ENCODE measurements at places on chromosomes 13 and 19.

DNA sequence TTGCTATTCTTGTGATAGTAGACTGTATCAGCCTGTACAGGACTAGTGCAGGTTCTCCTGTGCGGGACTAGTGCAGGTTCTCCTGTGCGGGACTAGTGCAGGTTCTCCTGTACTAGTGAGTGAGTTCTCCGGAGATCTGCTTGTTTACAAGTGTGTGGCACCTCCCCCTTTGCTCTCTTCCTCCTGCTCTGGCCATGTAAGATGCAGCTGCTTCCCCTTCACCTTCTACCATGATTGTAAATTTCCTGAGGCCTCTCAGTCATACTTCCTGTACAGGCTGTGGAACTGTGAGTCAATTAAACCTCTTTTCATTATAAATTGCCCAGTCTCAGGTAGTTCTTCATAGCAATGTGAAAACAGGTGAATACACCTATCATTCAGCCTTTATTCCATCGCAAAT lies 289.6 kb downstream of the TEX29 start:
- no peak for DNase-seq

GRCh38 chr13:105463011-105463501 lies 1072.4 kb downstream of the EFNB2 start:
- DNase-seq, result no peak

- DNase-seq, result no peak
Observed at GRCh38 chr13:100433475-100433874, 155.1 kb downstream of the GGACT start.

DNA sequence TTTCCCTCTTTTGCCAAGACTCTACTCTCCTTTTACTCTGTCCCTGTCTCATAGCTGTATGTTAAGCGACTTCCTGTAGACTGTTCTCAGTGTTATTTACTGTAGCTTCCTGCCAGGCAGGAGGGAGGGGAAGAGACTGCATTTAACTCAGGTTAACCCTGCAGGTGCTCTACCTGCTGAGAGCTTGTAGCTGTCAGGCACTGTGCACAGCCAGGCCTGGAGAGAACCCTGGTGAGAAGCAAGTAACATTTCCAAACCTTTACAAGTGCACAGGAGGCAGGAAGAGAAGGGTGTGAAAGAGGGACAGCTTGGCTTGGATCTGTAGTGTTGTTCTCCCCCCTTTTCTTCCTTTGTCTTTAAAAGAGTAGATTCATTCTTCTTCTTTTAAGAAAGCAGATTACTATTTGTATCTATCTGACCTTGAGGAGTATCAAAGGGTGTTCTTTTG lies 167.1 kb downstream of the LMO7 start:
- DNase-seq, result no peak

GRCh38 chr19:19900729-19901444 lies at the start of gene ZNF93:
Gene ZNF93, plus strand, starts transcription at chr19:19900946. Its CDS starts 143 bp downstream, at chr19:19901089.
- peak; percentile 97 for DNase-seq

DNA sequence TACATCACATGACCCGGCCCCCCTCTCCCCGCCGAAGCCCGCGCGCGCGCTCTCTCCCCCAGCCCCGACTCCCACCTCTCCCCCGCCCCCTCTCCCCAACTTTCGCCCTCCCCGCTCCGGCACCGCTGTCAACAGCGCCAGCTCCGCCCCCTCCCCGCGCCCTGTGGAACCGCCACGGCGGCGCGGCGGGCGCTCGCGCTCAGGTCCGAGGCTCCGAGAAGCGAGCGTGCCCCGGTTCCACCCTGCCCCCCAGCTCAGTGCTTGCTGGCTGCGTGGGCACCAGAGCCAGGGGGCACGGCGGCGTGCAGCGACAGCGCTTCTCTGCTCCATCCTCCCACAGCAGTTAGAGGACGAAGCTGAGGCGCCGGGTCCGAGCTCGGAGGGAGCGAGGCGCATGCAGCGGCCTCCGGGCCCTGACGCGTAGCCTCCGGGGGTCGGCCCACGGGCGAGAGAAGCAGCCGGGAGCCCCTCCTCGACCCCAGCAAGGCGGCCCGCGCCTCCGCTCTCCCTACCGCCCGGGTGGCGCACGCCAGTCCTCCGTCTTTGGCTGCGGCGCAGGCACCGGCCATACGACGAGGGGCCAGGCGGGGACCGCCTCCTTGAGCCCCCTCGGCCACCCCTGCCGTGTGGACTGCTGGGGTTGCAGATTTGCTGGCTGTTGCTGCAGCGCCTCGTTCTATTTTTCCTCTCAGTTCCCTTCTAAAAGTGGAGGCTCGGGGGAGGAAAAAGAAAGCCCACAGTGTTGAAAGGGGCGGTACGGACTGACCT lies 109.5 kb downstream of the KCNRG start:
- peak; percentile 94 for DNase-seq

- DNase-seq, result no peak
Observed at GRCh38 chr13:109199280-109199679, 569.9 kb downstream of the MYO16 start.

GRCh38 chr13:25561812-25562211 lies 190.0 kb downstream of the ATP8A2 start:
- no peak for DNase-seq

DNA sequence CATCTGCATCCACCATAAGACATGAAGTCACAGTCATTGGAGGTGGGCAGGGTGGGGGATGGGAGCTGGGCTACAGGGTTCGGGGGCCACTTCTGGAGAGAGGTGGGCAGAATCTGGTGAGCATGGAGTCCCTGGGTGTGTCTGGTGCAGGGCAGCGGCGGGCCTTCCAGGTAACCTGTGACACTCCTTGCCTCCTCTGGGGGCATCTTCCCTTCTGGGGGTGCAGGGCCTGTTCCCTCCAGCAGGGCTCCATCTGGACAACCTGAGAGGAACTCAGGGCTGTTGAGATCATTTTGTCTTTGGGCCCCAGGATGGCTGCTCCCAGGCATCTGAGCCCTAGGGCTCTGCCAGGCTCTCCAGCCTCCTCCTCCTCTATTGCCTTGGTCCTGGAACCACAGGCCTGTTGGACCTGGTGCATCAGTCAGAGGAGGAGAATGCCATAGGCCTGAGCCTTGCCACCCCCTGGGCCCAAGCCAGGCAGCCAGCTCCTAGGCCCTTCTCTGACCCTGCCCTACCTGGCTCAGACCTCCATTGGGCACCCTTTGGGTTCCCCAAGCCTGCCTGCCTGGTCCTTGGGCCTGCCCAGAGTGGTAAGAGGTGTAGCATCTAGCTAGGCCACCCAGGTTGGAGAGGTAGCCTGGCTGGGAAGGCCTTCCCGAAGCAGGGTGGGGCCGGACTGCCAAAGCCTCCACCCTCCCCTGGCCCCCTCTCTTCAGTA lies 13.4 kb downstream of the LYL1 start:
- DNase-seq, result peak; percentile 66

DNA sequence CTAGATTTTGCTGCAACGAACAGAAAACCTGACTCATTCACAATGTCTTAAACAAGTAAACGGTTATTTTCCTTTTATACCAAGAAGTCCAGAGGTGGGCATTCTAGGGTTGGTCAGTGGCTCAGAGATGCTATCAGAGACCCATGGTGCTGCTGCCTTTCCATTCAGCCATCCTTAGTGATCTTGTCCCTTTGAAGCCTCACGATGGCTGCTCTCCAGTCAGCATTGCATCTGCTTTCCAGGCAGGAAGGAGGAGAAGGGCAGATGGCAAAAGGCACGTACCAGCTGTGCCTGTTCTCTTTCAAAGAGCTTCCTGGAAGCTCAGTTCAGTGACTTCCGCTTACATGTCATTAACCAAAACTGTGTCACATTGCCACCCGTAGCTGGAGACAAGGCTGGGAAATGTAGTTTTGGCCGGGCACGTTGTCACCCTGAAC lies 30.1 kb downstream of the WDFY2 start:
- no peak for DNase-seq

GRCh38 chr13:63840551-63841421 lies 2425.1 kb upstream of the PCDH20 start:
- no peak for DNase-seq

GRCh38 chr19:7647156-7647555 lies 10.2 kb downstream of the STXBP2 start:
- no peak for DNase-seq

DNA sequence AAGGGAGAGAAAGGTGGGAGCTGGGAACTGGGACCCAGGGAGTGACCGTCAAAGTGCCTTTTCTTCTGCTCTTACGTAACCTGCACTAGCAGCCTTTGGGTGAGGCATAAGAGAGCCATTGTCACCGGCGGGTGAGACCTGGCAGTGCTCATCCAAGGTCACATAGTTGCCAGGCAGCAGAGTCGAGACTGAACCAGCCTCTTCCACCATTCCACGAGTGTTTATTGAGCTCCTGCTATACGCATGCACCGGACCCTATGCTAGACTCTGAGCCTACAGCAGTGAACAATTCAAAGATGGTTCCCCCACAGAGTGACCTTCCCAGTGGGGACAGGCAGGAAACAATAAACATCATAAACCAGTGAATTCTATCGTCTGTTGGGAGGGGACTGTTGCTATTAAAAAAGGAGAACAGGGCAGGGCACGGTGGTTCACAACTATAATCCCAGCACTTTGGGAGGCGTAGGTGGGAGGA lies 18.6 kb upstream of the STRN4 start:
- no peak for DNase-seq

DNA sequence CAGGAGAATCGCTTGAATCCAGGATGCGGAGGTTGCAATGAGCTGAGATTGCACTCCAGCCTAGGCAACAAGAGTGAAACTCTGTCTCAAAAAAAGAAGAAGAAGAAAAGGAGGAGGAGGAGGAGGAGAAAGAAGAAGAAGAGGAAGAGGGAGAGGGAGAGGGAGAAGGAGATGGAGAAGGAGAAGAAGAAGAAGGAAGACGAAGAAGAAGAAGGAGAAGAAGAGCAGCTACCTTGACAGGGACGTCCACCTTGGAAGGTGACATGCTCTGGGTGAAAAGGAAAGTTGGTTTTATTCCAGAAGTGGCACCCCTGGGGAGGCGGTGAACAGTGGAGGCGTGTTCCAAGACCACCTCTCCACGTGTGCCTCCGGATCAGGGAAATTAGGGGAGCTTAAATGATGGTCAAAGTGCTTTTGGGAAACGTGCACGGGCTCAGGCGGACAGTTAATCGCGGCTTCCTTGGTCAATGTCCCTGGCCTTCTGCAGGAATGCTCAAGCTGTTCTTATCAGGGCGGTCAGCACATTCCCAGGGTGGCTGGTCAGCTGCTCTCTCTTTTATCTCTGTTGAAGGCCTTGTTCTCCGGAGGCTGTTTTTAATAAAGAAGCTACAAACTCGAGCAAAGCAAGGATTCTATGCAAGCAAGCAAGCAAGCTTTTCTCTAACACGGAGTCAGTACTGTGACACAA lies 78.9 kb upstream of the PEG3 start:
- DNase-seq, result no peak

DNA sequence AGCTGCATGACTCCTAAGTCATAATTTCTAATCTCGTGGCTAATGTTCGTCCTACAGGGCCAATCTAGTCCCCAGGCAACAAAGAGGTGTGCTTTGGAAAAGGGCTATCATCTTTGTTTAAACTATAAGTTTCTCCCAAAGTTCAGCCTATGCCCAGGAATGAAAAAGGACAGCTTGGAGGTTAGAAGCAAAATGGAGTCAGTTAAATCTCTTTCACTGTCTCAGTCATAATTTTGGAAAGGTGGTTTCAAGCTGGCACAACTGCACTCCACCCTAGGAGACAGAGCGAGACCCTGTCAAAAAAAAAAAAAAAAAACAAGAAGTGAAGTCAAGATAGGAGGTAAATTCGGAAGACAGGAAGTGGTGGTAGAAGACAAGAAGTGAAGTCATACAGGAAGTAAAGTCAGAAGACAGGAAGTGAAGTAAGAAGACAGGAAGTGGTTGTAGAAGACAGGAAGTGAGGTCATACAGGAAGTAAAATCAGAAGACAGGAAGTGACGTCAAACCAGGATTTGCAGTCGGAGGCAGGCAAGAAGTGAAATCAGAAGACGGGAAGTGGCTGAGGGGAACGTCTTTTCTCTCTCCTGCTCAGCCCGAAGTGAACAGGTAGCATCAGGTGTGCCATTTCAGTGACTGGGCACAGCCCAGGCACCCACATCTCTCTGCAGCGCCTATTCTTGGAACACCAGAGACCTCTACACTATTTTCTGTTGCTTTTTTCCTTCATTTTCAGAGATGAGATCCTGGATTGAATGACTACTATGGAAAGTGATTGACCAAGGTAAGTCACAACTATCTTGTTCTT lies 32.2 kb downstream of the GP6 start:
- peak; percentile 93 for DNase-seq

DNA sequence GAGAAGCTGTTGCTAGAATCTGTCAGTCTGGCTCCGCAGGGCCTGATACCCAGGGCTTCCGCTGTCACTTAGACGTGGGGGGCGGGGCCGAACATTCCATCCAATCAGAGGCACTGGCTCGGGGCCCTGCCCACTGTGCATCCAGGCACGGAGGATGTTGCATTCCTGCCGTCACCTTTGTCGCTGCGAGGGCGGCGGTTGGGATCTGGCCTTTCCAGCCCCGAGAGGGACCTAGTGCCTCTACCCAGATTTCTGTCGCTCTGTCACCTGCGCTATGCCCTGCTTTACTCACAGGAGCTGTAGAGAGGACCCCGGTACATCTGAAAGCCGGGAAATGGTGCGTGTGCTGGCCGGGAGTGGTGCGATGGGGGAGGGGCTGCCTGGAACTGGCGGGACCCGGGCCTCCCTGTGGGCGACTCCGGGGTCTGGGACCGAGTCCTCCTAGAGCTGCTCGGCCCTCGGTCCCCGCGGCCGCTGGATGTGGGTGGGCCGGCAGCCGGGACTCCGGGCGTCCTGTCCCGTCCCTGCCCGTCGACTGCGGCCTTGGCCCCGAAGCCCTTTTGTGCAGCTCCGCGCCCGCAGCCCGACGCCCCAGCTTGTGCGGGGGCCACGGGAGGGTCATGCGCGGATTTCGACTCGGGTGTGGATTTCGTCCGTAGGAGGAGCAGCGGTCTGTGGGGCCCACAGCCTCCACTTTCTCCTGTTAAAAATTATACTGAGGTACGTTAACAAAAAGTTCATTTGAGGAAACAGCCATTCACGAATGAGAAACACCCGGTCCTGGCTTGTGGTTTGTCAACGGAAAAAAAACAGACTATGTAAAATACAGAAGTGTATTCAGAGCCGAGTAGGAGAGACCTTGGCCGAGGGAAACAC lies at the start of gene ZNF439:
Gene ZNF439, plus strand, starts transcription at position 133 of the 876 bp plus-strand sequence. Its CDS starts 142 bp downstream, at position 275.
- DNase-seq, result peak; percentile 34

DNA sequence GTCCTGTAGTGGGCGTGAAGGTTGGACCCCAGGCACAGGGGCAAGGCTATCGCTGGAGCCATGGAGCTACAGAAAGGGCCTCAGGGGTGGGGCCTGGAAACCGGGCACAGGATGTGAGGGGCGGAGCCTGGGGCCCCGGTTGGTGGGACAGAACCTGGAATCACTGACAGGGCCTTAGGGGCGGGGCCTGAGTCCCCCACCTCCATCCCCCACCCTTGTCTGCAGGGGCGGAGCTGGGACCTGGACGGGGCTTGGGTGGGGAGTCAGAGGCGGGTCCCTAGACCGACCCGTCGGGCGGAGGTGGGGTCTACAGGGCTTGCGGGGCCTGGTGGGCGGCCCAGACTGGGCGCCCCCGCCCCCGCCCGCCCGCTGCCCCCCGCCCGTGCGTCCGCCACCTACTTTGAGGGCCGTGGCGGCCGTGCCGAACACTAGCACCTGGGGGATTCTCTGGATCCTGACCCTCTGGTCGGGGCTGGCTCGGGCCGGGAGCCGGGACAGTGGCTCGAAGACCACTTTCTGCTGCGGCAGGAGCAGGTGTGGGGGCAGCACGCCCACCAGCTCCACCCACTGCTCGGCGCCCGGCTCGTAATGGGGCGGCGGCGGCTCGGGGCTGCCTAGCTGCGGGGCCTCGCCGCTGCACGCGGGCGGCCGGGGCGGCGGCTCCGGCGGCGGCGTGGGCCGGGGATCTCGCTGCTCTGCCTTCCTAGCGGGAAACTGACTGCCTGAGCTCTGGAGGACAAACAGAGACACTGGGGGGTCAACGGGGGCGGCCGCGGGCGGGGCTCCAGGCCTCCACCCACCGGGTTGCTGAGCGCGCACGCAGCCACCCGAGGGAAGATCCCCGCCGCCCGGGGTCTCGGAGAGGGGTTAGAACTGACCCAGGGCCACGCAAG lies 26.3 kb downstream of the DCAF15 start:
- DNase-seq, result no peak
